ENCODE measurements at places on chromosomes 6 and 20.

DNA sequence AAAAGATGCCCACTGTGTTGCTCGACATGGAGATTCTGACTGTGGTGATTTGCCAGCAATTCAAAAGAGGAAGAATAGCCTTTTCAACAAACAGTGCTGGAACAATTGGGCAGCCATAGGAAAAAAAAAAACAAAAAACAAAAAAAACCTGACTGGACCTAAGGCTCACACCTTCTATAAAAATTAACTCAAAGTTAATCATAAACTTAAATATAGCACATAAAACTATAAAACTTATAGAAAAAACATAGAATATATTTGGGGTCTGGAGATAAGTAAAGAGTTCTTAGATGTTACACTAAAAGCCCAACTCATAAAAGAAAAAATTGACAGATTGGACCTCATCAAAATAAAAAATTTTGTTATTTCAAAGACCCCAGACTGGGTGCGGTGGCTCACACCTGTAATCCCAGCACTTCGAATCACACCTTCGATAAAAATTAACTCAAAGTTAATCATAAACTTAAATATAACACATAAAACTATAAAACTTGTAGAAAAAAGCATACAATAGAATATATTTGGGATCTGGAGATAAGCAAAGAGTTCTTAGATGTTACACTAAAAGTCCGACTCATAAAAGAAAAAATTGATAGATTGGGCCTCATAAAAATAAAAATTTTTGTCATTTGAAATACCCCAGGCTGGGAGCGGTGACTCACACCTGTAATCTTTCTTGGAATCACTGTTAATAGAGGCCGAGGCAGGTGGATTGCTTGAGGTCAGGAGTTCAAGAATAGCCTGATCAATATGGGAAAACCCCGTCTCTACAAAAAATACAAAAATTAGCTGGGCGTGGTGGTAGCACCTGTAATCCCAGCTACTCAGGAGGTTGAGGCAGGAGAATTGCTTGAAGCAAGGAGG is 115.6 kb upstream of the FAM83B start:
- no peak for DNase-seq

GRCh38 chr6:28922821-28923317 is 916 bp downstream of the TRIM27 start:
- DNase-seq, result peak; percentile 30

- DNase-seq, result no peak
Measured at GRCh38 chr6:147103694-147104093, 100.5 kb upstream of the STXBP5 start.

DNA sequence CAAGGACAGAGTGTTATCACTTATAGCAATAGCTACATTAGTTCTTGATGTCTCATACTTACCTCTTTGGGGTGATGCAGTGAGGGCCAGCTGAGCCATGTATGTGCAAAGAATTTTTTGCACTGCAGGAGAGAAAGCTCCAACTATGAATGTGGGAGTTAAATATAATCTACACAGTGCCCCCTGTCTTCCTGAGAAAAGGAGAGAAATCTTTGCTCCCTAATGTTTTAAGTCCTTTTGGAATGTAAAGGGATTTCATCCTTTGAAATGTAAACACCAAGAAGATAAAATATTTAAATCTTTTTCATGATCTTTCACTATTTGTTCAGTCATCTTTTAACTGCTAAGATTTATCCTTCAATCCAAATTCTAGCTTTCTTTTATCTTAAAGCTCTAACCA is 822.1 kb downstream of the TENT5A start:
- no peak for DNase-seq

GRCh38 chr6:97262676-97263075 is 20.3 kb downstream of the MMS22L start:
- no peak for DNase-seq

DNA sequence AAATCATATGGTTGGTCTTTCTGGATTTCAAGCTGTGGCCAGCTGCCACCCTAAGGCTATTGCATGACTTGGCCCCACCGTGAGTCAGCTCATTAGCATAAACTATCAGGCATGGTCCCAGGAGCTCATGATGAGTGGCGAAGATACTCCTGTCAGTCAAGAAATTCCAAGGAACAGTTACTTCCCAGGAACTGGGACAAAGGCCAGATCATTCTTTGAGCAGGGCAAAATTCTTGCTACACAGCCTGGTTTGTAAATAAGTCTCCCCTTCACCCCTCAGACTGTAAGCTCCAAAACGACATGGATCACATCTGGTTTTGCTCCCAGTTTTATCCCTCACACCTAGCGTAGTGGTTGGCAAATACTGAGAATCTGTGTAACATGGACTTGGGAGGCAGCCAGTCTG is 33.0 kb upstream of the KIAA1586 start:
- DNase-seq, result no peak

- peak; percentile 63 for DNase-seq
Measured at GRCh38 chr6:3209114-3210023, 18.1 kb downstream of the TUBB2B start.

- peak; percentile 79 for DNase-seq
Measured at GRCh38 chr6:43263314-43264178, 20.3 kb downstream of the TTBK1 start.

DNA sequence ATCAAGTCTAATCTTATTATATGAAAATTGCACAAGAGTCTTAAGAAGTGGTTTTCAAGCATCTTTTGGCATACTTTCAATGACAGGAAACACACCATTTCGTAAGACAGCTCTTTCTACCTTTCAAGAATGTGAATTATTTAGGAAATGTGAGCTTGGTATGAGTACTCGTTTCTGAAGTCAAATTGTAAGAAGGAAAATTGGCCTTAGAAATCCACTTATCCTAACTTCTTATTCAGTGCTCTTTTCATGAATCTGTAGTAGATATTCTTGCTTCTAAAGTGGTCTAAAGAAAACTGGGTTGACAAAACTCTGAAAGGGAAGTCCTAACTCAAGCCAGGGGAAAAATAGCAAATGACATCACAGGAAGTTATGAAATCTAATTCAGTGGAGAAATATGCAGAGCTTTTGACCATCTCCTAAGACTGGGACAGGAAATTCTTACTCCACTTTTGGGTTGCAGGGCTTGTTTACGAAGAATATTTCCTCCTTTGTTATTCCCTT is 38.5 kb upstream of the OGFRL1 start:
- DNase-seq, result no peak

DNA sequence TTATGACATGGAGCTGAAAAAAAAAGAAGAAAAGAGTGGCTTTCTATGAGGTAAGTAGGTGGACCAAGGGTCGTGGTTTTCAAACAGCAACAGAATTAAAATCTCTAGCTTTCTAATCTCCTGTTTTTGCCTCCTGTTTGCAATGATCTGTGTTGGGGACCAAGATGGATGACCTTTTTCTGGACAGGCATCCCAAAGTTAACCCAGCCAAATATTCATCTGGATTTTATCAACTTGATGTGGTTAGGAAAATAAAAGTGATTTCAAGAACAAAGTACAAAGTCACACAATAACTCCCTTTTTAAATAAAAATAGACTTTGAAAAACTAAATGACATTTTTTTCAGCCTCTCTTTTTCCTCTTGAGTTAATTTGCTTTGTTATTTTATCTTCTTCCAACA is 282.1 kb upstream of the PRDM1 start:
- DNase-seq, result no peak

DNA sequence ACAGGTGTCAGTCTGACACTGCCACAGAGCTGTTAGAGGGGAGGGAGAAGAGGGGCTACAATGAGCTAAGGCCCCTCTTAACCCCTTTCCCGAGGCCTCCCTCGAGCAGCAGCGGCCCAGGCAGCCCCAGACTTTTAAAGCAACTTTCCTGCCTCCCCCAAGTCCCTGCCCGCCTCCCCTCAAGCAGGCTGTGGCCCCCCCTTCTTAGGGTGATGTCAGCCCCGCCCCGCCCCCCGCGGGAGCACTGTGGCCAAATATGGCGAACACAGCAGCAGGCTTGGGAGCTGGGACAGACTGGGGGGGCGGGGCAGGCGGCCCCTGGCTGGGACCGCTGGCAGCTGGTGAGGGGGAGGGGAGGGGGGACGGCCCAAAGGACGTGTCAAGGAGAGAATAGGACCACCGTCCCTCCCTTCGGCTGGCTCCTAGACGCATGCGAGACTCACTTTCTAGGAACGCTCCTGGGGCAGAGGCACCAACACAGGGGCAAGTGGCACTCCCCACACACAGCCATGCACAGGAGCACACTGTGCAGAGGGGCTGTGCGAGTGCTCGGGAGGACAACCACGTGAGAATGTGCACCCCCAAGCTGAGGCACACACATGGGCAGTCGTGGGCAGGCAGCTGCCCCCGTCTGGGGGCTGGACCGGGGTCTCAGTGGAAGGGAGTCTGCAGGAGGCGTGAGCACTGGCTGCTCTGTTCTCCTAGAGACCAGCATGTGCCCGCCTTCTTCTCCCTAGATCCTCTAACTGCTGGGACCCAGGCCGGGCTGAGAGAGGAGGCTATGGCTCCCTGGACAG is 6.7 kb downstream of the TEAD3 start:
- DNase-seq, result no peak

DNA sequence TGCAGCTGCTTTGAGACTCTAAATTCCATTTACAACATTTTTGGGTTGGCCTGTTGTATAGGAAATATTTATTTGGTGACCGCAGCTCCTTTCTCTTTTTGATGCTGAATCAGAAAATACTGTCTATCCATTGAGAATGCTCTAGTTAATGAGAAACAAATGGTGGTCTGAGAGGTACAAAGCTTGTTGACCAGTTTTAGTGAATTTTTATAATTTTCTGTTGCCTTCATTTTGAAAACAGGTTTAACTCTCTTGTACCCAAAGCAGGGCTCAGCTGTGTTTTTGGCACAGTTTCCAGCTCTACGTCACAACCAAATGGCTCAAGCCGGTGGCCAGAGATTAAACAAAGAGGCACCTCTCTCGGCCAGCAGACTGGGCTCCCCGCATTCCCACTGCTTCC is 113.2 kb downstream of the FNDC1 start:
- DNase-seq, result no peak

GRCh38 chr6:72175916-72176315 is 289.6 kb downstream of the RIMS1 start:
- no peak for DNase-seq

- DNase-seq, result no peak
Measured at GRCh38 chr6:158861686-158862381, 42.7 kb upstream of the EZR start.

DNA sequence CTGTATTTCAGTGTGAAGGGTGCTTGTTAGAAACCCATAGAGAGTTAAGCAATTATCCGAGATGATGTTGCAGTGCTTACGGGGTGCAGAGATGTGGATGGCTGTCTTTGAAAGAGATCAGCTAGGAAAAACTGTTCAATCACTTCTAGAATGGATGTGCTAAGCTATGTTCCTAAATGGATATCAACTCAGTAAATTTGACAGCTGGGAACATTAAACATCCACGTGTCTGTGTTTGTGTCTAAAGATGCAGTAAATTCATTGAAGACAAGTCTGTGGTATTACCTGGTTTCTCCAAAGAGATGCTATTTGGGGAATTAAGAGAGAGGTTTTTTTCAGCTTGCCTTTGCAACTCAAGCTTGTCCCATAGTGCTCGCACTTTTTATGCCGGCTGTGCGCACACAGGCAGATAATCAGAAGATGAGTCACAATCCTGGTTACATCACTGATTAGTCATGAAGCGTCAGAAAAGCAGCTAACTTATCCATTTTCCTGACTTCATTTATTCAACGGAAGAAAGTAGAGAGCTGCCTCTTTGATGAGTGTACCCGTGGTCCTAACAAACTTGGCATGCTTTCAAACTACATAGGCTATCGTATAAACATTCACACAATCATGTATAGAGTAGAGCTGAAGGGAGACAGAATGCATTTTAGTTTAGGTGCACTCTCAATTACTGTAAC is 691.7 kb upstream of the SLC35B3 start:
- no peak for DNase-seq

DNA sequence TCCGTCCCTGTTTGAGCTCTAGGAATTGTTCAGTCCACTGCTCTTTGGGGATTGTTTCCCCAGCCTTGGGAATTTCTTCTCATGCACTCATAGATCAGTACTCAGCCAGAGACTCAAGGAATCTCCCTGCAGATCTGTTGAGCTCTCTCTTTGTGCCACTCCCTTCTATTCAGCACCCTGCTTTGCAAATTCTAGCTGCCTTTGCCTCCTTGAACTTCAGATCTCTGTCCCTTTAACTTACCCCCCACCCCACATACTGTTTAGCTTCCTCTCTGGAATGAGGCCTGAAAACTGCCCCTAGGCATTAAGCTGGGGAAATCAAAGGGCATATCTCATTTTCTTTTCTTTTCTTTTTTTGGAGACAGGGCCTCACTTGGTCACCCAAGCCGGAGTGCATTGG is 30.5 kb downstream of the QRSL1 start:
- no peak for DNase-seq

DNA sequence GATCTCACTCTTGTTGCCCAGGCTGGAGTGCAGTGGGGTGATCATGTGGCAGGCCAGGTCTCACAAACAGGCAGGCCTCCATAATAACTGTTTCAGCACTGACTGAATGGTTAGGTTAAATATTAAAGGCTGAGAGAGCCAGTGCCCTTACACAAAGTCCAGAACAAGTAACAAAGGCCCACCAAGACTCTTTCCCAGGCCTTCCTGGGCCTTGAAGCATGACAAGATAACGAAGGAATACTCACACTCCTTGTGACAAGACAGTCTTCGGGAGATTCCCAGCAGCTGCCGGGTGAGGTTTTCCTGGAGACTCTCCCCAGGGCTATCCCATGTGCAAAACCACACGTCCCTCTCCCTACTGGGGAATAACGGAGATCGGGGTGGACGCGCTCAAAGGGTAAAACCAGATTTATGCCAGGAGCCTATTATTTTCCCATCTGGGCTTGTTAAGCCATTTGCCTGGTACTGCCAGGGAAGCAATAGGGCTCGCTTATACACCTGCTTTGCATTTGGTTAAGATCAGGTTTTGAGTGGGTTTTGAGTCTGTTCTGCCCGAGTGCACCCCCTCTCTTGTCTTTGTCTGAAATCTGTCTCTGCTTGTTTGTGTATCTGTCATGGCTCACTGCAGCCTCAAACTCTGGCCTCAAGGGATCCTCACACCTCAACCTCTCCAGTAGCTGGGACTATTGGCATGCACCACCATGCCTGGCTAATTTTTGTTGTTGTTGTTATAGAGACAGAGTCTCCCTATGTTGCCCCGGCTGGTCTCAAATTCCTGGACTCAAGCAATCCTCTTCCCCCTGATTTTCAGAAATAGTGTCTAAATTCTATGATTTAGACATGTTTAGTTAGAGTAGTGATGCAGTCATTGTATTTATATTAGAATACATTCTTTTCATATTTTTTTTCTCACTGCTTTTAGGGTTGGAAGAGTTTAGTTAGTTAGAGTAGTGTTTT is 1.4 kb upstream of the ENPP3 start:
- no peak for DNase-seq

GRCh38 chr6:94270091-94270948 is 851.0 kb upstream of the EPHA7 start:
- DNase-seq, result no peak

DNA sequence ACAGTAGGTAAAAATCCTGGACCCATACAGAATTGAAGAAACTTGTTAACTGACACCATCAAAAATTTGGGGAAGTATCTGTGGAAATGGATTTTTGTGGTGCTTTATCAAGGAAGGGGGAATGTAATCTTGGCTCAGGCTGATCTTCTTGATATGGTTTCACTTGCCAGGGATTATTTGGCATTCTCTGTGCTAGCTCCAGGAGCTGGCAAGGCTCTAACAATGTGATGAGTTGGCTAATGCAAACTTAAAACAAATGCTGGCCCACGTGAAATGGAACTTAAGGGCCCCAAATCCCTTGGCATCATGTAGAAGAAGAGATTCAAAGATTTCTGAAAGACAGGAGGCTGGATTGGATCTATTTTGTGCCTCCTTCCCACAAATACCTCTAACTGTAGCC is 13.1 kb downstream of the KCNS1 start:
- DNase-seq, result no peak
